ENCODE measurements at places on chromosomes 5 and 9.
A peak's percentile ranks its signal among the peaks of the same experiment; 100 is the strongest.

DNA sequence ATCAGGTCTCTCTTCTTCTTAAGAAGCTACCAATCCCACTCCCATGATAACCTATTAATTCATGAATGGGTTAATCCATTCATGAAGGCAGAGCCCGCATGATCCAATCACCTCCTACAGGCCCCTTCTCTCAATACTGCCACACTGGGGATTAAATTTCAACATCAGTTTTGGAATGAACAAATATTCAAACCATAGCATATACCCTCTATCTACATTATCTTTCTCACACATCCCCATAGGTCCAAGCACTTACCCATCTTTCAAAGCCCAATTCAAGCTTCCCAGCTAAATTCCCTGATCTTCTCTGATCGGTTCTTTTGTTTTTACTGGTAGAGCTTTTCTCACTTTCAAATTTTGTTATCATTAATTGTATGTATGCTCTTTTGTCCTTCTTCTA, 10.5 kb upstream of the SHOC1 start:
- DNase-seq, result no peak

GRCh38 chr9:133952598-133953550, 39.2 kb downstream of the VAV2 start:
- no peak for DNase-seq

DNA sequence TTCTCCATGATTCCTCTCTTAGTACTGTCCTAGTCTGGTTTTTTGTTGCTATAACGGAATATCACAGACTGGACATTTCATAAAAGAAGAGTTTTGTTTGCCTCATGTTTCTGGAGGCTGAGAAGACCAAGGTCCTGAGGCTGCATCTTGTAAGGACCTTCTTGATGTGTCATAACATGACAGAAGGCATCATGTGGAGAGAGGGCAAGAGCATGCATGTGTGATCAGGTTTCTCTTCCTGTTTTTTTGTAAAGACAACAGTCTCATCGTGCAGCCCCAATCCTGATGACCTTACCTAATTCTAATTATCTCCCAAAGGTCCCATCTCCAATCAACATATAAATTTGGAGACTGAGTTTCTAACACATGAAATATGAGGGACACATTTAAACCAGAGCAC, 108.4 kb downstream of the MSX2 start:
- no peak for DNase-seq

DNA sequence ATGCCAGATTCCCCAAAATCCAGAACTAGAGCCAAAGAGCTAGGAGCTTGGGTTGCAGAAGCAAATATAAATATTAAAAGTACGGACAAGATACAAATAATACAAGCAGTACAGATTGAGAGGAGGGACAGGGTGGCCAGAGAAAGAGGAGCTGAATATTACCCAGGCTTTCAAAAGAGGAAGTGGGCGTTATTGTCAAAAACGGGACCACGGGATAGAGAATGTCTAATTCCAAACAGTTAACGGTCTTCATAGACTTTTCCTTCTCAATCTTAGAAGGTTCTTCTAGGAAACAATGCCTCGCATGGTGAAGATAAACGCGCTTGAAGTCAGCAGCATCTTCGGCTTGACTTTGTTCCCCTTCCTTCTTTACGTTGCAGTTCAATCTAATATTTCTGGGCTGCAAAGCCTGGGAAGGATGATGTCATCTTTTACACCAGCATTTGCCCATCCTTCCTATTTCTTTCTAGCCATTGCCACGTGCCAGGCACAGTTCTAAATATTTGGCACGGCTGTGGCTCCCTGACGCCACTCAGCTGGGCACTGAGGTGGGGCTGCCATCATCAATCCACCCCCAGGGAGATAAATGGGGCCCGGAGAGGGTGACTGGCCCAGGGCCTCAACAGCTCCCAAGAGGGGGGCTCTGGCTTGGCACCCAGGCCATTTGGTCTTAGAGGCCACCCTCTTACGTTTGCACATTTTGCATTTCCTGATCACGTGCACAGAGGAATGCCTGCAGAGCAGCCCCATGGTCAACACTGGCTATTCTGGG, 16.3 kb upstream of the OLFM1 start:
- no peak for DNase-seq

DNA sequence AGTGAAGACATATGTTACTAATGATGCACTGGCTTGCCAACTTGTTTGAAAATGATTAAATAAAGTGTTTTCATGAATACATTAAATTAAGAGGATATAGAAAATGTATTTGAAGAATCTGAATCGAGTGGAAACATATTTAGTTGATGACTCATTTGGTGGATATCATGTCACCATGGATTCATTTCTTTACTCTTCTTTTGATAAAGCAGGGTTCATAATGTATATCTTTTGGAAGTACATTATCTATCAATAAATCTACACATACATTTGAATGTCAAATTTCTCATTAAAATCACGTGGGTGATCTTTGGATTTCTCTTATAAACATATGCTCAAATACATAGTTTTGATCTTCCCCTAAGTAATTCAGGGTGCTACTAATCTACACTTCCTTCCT, 1148.1 kb upstream of the ACO1 start:
- no peak for DNase-seq

- no peak for DNase-seq
These were observed 1997.6 kb upstream of the WWC1 start for GRCh38 chr5:166293892-166294291.

DNA sequence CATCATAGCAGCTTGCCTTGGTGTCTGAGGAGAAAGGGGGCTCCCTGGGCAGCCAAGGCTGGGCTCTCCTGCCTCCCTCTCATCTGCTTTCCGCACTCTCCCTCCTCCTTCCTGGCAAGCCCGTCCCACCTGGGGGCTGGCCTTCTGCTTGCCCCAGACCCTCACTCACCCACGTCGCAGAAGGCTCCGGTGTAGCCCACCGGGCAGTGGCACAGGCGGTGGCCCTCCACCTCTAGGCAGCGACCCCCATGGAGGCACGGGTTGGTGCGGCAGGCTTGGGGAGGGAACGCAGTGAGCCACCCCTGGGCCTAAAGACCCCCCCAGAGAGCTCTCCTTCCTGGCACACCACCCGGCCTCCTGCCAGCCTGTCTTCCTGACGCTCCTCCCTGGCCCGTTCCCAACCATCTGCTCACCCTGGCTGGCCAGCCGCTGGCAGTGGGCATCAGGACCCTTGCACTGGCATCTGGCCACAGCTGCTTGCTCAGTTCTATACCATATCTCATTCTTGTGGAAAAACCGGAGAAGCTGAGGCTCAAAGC, 4.2 kb upstream of the PFN3 start:
- no peak for DNase-seq

- no peak for DNase-seq
These were observed 9.3 kb upstream of the AFAP1L1 start for GRCh38 chr5:149262315-149262714.

- no peak for DNase-seq
These were observed 102.0 kb upstream of the NREP start for GRCh38 chr5:111859031-111859430.

DNA sequence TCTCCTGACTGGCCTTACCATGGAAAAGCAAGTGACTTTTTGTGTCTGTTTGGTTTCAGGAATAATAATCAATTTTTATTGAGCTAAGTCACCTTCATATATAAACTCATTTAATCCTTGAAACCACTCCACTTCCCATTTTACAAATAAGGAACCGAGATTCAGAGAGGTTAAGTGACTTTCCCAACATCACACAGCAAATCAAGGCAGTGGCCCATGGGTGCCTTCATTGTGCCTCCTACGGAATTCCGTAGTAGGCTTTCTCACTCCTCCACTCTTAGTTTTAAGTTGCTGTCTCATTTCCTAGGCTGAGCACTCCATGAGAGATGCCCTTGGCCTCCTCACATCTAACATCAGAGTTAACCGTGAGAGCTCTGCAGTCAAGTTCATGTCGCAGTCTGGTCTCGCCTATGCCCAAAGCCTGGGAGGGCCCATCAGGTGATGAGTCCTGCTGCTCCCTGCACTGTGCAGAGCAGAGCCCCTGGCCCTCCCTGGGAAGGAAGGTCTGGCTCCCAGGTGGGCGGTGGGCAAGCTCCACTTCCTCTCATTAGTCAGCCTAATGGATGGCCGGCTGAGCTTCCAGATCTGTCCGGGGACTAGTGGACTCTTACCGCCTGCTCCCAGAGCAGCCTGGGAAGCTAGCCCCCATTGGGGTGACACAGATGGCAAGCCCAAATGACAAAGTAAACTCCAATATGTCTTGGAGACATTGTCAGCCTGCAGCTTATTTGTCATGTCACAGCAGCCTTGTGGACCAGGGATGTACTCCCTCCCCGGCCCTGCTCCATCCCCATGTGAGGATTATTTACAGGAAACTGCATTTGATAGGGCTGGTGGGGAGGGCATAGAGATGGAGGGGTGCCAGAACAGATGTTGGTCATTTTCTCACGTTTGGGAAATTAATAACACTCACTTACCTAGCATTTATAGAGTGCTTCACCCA, 123.4 kb downstream of the MVB12B start:
- no peak for DNase-seq

- DNase-seq, result peak; percentile 88
These were observed at the start of gene NR3C1 for GRCh38 chr5:143403593-143404415. NR3C1 (minus strand) TSS chr5:143403686; CDS start chr5:143400839, 2,847 bp downstream.

- no peak for DNase-seq
These were observed 497.5 kb upstream of the RGMB start for GRCh38 chr5:98275980-98276379.

DNA sequence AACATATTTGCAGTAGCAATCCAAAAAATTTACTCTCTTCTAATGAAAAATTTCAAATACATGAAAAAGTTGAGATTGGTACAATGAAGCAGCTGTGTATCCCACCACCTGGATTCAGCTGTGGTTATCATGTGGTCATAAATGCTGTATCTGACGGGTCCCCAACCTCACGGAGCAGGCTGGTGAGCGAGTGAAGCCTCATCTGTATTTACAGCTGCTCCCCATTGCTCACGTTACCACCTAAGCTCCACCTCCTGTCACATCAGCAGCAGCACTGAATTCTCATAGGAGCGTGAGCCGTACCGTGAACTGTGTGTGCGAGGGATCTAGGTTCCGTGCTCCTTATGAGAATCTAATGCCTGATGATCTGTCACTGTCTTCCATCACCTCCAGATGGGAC, 6.8 kb upstream of the RNF130 start:
- no peak for DNase-seq

DNA sequence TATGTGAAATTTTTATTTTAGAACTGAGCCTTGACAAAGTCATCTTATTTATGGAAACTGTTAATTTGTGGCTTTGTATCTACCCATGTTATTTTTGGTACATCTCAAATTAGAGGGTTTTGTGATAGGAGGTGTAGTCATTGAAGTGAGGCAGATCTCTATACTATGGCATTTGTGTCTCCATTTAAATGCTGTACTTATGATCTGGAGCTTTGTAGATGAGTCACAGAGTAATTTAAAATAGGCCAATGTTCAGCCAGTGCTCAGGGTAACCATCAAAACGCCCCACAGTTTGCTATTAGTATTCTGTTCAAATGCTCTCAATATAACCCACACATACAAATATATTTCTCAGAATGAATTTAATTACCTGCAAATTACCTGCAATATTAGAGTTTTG, 351.5 kb upstream of the KLF9 start:
- no peak for DNase-seq

DNA sequence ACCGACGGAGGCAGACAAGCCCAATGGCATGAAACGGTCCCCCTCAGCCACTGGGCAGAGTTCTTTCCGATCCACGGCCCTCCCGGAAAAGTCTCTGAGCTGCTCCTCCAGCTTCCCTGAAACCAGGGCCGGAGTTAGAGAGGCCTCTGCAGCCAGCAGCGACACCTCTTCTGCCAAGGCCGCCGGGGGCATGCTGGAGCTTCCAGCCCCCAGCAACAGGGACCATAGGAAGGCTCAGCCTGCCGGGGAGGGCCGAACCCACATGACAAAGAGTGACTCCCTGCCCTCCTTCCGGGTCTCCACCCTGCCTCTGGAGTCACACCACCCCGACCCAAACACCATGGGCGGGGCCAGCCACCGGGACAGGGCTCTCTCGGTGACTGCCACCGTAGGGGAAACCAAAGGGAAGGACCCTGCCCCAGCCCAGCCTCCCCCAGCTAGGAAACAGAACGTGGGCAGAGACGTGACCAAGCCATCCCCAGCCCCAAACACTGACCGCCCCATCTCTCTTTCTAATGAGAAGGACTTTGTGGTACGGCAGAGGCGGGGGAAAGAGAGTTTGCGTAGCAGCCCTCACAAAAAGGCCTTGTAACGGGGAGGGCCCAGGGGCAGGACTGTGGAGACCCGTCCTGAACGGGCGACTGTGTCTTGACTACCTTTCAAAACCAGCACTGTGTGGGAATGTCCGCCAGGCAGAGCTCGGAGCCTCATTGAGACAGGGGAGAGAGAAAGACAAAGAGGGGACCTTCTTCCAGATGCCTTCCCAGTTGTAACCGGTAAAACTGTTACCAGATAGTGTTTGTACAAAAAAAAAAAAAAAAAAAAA, 29.9 kb downstream of the CD180 start:
- DNase-seq, result peak; percentile 24

DNA sequence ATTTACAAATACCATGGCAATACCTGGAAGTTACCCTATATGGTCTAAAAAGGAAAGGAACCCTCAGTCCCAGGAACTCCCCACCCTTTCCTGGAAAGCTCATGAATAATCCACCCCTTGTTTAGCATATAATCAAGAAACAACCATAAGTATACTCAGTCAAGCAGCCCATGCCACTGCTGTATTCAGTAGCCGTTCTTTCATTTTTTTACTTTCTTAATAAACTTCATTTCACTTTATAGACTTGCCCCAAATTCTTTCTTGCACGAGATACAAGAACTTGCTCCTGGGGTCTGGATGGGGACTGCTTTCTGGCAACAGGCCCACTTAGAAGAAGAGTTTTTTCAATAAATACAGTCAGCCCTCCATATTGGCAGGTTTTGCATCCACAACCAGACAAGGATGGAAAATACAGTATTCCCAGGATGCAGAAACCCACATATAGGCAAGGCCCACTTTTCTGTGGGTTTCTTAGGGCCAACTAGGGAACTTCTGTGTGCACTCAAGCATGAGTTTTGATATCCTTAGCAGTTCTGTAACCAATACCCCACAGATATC, 2.8 kb upstream of the TBCA start:
- no peak for DNase-seq

GRCh38 chr9:128141604-128142003, 7.6 kb upstream of the LCN2 start:
- no peak for DNase-seq

GRCh38 chr5:79875230-79875629, 115.8 kb downstream of the MTX3 start:
- no peak for DNase-seq

GRCh38 chr9:126942399-126942798, 27.8 kb downstream of the RALGPS1 start:
- DNase-seq, result no peak

DNA sequence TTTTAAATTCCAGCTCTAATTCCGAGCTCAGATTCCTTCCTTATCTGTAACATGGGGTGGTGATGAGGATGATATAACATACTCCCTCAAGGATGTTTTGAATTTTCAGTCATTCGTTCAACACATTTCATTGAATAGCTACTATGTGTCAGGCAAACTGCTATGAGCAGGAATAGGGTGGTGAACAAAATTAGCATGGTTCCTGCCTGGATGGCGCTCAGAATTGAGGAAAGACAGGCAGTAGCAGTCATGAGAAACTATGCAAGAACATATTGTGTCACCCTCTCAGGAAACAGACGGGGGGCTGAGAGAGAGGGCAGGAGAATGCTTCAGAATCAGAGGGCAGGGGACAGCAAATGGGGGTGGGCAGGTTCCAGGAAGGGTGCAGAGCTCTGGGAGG, 265.2 kb downstream of the NSG2 start:
- no peak for DNase-seq

GRCh38 chr5:171965745-171966144, 40.7 kb downstream of the FBXW11 start:
- no peak for DNase-seq
